ENCODE measurements at places on chromosomes 16 and 17. TPM values are rescaled to one million over a fixed set of nuclear protein-coding genes. Genes with fewer than 3 reads are reported as not detected.

Gene TBX2
- 16.1 TPM for total RNA-seq

Gene ZNF624
- 3.2 TPM for total RNA-seq

Gene CACNA1G
- 0.58 TPM for total RNA-seq

DNA sequence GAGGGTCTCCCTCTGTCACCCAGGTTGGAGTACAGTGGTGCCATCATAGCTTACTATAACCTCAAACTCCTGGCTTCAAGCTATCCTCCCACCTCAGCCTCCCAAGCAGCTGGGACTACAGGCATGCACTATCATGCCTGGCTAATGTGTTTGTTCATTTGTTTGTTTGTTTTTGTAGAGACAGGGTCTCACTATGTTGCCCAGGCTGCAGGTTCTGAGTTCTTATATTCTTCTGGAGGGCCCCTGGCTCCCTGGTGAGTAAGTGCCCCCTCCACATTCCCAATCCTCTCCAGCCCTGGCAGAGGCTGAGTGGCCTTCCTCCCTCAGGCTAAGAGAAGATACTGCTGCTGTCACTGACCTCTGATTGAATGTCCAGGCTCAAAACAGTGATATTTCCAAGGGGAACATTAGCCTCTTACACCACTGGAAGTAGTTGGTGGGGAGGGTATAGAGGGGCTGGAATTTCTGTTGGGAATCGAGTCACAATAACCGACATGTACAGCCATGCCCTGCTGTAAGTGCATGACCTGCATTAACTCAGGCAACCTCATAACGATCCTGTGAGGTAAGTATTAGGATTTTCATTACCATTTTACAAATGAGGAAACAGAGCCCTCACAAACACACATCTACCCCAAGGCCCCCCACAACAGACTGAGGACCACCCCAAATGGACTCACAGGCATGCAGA is 2.7 kb upstream of the ETV4 start:
- no peak for DNase-seq

- DNase-seq: no peak
Measured at GRCh38 chr16:255183-255582, 20.6 kb downstream of the RGS11 start.

DNA sequence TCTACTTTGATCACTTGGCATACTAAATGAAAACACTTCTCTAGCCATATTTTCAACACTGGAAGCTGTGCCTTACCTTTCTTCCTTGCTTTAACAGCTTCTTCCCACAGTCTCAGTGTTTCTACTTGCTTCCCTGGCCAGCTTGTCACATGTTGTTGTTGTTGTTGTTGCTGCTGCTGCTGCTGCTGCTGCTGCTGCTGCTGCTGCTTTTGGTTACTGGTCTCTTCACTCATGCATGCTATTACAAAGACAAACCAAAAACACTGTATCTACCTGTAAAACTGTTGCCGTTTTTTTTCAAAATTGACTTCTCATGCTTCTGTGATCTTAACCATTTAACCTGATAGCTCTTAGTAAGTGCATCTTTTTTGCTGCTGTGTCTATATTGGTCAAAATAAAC is 9.0 kb downstream of the VEZF1 start:
- no peak for DNase-seq

DNA sequence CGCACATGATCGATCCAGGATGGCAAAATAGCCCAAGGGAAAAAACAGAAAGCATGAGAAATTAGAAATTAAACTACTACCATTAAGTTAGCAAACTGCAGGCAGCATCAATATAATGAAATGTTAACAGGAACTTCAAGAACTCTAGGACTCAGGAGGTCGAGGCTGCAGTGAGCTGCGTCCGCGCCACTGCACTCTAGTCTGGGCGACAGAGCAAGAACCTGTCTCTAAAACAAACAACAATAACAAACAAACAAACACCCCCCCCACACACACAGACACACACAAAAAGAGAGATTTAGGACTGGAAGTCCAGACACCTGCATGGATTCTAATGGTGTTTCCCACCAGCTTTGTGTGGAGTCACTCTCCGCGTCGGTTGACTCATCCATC is 525 bp upstream of the SEPHS2 start:
- DNase-seq: no peak

DNA sequence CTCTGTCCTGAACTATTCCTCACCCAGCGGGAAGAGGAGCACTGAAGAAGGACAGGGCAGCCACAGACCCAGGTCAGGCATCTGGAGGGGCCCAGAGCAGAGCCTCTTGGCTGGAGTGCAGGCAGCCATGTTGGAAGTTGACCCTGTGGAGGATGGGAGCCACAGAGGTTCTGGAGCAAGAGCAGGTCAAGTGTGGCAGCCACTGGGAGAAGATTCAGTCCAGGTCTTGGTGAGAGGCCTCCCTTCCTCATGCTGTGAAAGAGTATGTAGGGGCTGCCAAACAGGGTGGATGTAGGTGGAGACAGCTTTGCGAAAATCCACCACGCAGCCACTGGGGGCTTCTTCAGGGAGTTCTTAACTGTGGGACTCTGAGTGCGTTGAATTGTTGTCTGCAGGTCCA is 590 bp upstream of the CD79B start:
- DNase-seq: no peak

Data from mesenteric fat pad (tissue), 1 donor.